ENCODE measurements at places on chromosomes 4 and X.

GRCh38 chrX:132365490-132365889 is 123.3 kb downstream of the MBNL3 start:
- DNase-seq = no peak

GRCh38 chrX:68978255-68978654 is 149.4 kb downstream of the EFNB1 start:
- DNase-seq = no peak

DNA sequence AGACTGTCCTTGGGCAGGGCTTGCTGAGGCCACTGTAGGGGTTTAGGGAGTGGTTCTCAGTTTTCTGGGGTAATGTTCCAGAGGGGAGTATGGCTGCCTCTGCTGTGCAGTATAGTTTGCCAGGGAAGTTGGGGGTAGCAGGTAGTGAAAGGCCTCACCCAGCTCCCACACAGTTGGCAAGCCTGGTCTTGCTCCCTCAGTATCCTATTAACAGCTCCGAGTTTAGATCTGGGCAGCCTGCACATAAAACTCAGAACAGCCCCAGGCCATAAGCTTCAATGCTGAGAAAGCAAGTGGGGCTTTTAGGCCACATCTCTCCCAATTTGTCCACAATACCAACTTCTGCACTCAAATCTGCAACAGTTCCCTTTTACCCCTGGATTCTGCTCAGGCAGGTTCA is 205.2 kb downstream of the GALNTL6 start:
- DNase-seq = no peak

DNA sequence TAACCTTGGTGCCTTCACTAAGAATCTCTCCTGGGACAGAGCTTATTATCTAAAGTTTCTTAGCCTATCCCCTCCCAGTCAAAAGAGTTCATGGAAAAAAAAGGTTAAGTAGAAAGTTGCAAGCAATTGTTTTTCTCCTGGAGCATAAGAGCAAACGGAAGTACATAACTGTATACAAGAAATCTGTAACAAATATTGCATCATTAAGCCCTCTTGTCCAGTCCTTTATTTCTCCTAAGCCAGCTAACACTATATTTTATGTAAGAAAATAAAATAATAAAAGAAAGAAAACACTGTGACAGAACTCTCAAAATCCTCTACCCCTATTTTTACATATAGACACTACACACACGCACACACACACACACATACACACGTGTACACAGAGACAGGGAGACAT is 255.3 kb downstream of the NAF1 start:
- no peak for DNase-seq

DNA sequence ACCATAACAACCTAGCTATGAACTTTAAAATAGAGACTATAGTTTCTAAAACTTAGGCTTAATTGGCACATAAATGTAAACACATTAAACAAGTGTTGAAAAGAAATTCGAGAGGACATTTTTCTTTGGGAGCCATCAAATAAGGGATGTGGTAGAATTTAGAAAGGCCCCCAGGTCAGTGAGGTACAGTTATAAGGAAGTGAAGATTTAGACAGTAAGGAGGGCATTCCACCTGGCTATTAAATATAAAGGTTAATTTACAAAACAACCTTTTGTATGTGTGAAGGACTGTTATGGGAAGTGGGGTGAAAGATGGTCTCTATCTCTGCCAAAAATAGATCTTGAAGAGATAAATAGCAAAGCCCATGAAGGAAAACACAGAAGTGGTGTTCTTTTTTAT is 83.9 kb downstream of the AFF1 start:
- no peak for DNase-seq

Data from left lobe of liver (tissue), 2 donors.